ENCODE measurements at places on chromosomes 3 and 15. TPM values are rescaled to one million over a fixed set of nuclear protein-coding genes. Genes with fewer than 3 reads are reported as not detected.

GRCh38 chr3:43330981-43331380 lies 44.6 kb downstream of the SNRK start:
- no peaks in the 10 kb centered on the region for H3K4me1 ChIP-seq
- no peak for DNase-seq

Gene KLHL24
- 59.1 TPM for total RNA-seq

Gene AADACL2
- total RNA-seq, result not detected

Gene CP
- 0.28 TPM for total RNA-seq

DNA sequence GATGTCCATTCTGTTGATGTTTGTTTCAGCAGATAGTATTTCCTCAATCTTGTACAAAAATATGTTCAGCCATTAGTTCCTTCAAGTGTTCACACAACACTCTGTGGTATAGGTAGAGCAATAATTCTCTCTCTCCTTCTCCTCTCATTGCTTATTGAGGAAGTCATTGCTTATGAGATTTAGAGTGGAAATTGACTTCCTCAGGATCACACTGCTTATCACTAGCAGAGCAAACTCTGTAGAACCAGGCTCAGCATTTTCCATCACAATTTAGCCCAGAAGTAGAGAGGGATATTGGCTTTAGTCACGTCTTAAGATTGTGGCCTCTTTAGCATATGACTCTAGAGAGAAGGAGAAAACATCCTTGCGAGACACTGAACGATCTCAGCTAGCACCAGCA lies 31.2 kb downstream of the RAB11A start:
- H3K4me3 ChIP-seq, result no peak overlapping the region
- peaks cover 39% of the 10 kb centered on the region for H3K4me1 ChIP-seq
- no peaks in the 10 kb centered on the region for H3K27me3 ChIP-seq
- DNase-seq, result no peak
- H3K27ac ChIP-seq, result 0 out of 2 replicates have a peak overlapping the region, but pooled peaks have one; percentile 19

Gene DCLK3
- total RNA-seq, result not detected

DNA sequence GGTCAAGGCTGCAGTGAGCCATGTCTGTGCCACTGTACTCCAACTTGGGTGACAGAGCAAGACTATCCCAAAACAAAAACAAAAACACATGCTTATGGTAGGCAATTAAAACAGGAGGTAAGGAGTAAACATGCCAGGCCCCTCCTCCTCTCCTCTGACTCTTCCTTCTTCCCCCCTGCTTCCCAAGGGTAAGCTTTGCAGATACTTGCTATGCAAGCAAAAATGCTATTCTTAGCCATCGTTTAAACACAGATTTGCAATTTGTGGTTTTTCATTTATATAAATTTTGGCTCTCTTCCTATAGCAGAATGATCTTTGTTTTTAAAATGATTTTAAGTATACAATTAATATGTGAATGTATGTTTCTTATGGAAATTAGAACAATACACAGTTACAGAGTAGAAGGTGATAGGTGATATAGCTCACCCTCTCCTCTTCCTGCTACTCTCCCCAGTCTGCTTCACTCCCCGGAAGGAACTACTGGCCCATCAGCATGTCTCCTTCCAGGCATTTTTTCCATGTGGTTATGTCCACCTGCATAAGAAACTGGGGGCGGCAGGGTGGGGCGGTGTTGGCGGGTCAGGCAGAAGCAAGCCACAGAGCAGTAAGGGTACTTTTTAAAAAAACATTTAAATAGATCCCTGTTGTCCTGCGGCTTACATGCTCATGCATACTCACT lies 42.1 kb downstream of the IGF1R start:
- no peak overlapping the region for H3K27ac ChIP-seq
- no peaks in the 10 kb centered on the region for H3K27me3 ChIP-seq
- DNase-seq, result no peak

Gene LRRC31
- total RNA-seq, result not detected

DNA sequence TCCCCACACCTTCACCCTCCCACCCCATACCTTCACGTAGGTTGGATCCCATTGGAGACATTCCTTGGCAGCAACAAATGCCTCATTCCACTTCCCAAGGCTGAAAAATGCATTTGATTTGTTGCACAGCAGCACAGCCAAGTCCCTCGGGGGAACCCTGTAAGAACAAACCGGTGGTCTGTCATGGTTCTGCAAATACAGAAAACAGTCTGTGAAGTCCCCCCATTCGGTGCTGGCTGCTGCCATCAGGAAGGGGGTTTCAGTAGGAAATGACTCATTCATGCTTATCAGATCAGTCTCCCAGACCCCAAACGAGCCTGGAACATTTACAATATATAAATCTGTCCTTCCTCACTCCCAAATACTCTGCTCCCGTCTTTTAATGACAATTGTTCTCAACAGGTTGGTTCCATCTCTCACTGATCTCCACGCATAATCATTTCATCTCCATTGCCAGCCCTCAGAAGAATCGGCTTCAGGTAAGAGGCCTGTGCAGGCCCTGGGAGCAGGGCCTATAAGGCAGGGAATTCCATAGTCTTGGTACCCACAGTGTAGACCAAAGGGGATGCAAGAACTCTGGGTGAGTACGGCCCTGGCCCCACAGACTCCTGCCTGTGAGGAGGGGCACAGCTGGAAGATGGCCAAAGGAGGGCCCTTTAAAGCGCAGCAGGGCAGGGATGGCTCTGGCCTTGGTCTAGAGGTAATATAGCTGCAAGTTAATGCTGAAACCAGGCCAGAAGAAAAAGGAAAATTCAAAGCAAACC lies 41.6 kb downstream of the TRANK1 start:
- no peak overlapping the region for H3K4me3 ChIP-seq
- H3K27ac ChIP-seq, result no peak overlapping the region
- H3K27me3 ChIP-seq, result no peaks in the 10 kb centered on the region
- no peak for DNase-seq
- H3K4me1 ChIP-seq, result no peaks in the 10 kb centered on the region

DNA sequence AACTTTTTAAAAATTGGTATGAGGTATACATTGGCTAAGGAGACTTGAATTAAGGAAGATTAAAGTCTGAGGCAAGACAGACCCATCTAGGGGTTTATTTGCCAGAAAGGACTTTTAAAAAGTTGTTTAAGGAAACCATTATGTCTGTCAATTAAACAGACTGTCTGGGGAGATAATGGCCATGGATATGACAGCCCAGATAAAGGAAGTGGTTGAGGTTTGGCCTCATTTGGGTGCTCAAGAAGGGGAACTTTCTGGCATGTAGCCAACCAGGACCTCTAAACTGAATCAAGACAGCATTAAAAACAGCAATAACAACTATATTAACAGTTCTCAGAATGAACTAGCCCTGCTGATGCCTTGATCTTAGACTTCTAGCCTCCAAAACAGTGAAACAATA lies 9.9 kb upstream of the CD200R1L start:
- no peaks in the 10 kb centered on the region for H3K27me3 ChIP-seq
- no peaks in the 10 kb centered on the region for H3K36me3 ChIP-seq
- H3K4me1 ChIP-seq, result 0 out of 2 replicates have a peak, but pooled peaks cover 9% of the 10 kb centered on the region
- H3K27ac ChIP-seq, result no peak overlapping the region

DNA sequence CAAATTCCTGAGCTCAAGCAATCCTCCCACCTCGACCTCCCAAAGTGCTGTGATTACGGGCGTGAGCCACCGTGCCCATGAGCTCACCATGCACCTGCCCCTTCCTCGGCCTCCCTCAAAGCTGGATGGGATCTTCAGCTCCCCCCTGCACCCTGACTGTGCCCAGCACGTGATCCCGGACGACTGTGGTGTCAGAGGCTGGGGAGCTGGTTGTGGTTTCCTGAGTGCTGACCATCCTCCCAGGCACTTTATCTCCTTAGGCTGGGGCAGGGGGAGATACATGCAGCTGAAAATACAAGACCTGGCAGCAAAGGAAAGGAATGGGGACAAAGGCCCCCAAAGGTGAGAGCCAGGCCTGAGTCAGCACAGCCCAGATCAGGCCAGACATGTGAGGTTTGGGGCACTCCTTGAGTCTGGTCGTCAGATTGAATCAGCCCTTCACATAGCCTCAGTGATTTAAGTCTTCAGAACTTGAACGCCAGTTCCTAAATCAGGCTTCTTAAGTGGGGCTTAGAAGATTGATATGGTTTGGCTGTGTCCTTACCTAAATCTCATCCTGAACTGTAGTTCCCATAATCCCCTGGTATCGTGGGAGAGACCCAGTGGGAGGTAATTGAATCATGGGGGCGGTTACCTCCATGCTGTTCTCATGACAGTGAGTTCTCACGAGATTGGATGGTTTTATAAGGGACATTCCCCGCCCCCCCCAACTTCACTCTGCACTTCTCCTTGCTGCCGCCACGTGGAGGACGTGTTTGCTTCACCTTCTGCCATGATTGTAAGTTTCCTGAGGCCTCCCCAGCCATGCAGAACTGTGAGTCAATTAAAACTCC lies 35.8 kb downstream of the PRKCD start:
- no peaks in the 10 kb centered on the region for H3K36me3 ChIP-seq
- no peak overlapping the region for H3K4me3 ChIP-seq
- H3K27ac ChIP-seq, result no peak overlapping the region
- peak; percentile 38 for DNase-seq

DNA sequence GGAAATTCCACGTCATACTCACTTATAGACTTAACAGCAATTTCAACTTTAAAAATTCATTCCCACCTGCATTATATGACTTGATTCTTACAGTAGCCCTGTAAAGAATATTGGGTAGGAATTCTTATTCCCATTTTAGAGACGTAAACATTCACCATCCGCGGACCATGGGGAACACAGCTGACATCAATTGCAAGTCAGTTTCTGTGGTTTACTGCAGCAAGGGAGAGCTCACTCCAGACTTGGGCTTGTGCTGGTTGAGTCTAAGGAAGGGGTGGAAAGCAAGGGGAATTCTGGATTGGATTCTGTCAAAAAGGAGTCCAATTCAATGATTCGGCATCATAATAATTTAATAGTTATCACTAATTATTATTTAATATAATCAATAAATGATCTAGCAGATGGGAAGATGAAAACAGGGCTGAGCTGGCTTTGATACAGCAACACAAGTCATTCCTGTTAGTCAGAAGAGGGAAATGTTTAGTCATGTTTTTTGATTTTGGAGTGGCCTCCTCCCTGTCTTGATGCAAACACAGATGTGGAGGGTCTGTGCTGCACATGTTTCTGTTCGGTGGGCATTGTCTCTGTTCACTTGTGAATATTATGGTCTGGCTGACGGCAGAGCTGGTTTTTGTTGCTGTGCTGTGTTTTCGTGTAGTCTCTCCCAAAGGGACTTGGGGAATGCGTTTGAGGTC lies 9.7 kb downstream of the LIPC start:
- peaks cover 65% of the 10 kb centered on the region for H3K4me1 ChIP-seq
- H3K4me3 ChIP-seq, result no peak overlapping the region
- peak overlapping the region; percentile 100 for H3K27ac ChIP-seq
- no peaks in the 10 kb centered on the region for H3K27me3 ChIP-seq
- H3K36me3 ChIP-seq, result no peaks in the 10 kb centered on the region
- DNase-seq, result peak; percentile 68

Gene GOLGA6D
- not detected for total RNA-seq

Gene EBLN2
- 5.5 TPM for total RNA-seq

- peaks cover 36% of the 10 kb centered on the region for H3K4me1 ChIP-seq
- H3K27me3 ChIP-seq, result no peaks in the 10 kb centered on the region
- no peak overlapping the region for H3K27ac ChIP-seq
Measured at GRCh38 chr3:127771746-127772145, 50.6 kb downstream of the MGLL start.

DNA sequence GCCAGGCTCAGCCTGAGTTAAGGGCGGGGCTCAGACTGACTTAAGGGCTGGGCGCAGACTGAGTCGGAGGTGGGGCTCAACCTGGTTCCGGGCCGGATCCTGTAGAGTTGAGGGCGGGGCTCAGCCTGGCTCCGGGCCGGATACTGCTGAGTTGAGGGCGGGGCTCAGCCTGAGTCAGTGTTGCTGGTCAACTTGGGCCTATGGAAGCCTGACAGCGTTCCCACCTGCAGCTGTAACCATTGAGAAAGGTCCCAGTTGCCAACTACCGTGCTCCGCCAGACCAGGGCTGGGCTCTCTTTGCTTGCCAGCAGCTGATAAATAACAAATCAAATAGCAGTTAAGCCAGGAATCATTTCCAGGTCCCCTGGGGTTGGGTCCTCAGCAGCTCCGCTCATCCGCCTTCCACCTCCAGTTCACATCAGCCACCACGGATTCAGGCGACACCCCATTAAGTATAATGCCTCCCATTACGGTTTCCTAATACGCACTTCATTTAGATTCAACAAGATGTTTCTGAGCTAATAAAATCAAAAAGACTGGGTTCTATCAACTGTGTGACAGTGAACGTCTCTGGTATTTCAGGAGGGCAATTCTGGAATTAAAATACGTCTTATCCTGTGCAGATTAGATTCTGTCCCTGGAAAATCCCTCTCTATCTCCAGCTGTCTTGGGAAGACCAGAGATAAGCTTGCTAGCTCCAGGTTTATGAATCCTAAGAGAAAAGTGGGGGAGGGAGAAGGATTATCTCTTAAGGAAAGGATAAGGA lies 7.3 kb downstream of the GRIP2 start:
- H3K27ac ChIP-seq, result no peak overlapping the region
- no peaks in the 10 kb centered on the region for H3K36me3 ChIP-seq
- H3K4me3 ChIP-seq, result no peak overlapping the region
- H3K27me3 ChIP-seq, result no peaks in the 10 kb centered on the region
- H3K4me1 ChIP-seq, result no peaks in the 10 kb centered on the region
- DNase-seq, result peak; percentile 56

DNA sequence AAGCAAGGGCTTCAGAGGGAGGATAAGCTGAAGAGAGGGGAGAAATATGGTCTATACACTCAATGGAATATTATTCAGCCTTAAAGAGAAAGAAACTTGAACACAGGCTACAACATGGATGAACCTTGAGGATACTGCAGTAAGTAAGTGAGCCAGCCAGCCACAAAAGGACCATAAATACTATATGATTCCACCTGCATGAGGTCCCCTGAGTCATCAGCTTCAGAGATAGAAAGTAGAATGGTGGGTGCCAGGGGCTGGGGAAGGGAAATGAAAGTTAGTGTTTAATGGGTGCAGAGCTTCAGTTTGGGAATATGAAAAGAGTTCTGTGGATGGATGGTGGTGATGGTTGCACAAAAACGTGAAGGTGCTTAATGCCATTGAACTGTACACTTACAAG lies 68.4 kb upstream of the SEC13 start:
- H3K27me3 ChIP-seq, result peaks cover 91% of the 10 kb centered on the region
- no peak overlapping the region for H3K27ac ChIP-seq
- no peak for DNase-seq

DNA sequence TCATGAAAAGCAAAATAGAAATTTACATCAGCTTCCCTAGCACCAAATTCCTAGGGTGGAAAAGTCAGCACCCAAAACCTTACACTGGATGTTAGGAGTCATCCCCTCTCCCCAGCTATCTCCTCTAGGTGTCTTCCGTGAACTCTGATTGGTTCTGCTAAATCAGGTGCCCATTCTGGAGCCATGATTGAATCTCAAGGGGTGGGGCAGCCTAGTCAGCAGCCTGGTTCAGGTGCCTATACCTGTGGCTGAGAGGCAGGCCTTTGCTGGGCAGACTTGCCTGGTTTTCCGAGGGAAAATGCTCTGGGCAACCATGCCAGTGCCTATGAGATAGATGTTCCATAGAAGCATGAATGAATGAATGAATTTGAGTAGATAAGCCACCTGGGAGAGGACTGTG lies 336.7 kb downstream of the LRTM1 start:
- no peaks in the 10 kb centered on the region for H3K4me1 ChIP-seq
- H3K27me3 ChIP-seq, result peaks cover 4% of the 10 kb centered on the region
- no peak for DNase-seq
- no peak overlapping the region for H3K27ac ChIP-seq
- no peaks in the 10 kb centered on the region for H3K36me3 ChIP-seq

GRCh38 chr15:43893956-43894355 lies 67.2 kb downstream of the WDR76 start:
- H3K27me3 ChIP-seq, result no peaks in the 10 kb centered on the region
- no peak for DNase-seq
- no peak overlapping the region for H3K27ac ChIP-seq

GRCh38 chr3:117201901-117202774 lies 492.6 kb downstream of the TUSC7 start:
- H3K27ac ChIP-seq, result no peak overlapping the region
- DNase-seq, result no peak
- no peaks in the 10 kb centered on the region for H3K4me1 ChIP-seq
- H3K27me3 ChIP-seq, result no peaks in the 10 kb centered on the region
- no peaks in the 10 kb centered on the region for H3K36me3 ChIP-seq
